ENCODE measurements at places on chromosomes 12 and 14.

DNA sequence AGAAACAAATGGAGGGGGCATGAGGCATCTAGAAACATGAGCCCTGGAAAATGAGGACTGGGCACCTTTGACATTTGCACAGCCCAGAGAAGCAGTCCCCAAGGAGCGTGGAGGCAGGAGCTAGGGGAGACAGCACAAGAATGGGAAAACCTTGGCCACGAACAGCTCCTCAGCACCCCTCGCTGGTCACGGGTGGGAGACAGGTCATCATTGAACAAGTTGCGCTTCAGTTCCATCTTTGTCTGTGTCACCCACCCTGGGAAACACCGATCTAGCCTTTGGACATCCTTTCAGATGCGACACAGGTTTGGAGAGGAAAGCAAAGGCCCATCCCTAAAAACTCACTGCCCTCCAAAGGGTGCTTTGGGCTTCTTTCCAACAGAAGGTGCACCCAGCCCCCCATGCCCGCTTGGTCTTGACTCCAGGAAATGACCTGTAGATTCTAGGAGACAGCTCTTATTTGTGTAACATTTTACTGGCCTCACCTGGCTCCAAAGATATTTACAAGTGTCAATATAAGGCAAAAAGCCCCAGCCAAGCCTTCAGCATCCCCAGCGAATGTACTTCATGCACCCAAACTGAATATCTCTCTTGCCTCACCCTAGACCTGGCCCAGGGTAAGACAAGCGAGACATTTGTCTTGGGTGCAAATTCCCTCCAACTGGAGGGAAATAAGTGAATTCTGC lies 28.8 kb upstream of the CLMN start:
- no peak for DNase-seq

GRCh38 chr12:2836574-2836973 lies 1.7 kb upstream of the NRIP2 start:
- DNase-seq = no peak

- no peak for DNase-seq
These were observed 33.4 kb downstream of the STX2 start for GRCh38 chr12:130805635-130806034.

- DNase-seq = no peak
These were observed 130.3 kb upstream of the EGLN3 start for GRCh38 chr14:34081101-34081575.

GRCh38 chr12:9960590-9960989 lies 10.6 kb upstream of the CLEC12A start:
- no peak for DNase-seq

DNA sequence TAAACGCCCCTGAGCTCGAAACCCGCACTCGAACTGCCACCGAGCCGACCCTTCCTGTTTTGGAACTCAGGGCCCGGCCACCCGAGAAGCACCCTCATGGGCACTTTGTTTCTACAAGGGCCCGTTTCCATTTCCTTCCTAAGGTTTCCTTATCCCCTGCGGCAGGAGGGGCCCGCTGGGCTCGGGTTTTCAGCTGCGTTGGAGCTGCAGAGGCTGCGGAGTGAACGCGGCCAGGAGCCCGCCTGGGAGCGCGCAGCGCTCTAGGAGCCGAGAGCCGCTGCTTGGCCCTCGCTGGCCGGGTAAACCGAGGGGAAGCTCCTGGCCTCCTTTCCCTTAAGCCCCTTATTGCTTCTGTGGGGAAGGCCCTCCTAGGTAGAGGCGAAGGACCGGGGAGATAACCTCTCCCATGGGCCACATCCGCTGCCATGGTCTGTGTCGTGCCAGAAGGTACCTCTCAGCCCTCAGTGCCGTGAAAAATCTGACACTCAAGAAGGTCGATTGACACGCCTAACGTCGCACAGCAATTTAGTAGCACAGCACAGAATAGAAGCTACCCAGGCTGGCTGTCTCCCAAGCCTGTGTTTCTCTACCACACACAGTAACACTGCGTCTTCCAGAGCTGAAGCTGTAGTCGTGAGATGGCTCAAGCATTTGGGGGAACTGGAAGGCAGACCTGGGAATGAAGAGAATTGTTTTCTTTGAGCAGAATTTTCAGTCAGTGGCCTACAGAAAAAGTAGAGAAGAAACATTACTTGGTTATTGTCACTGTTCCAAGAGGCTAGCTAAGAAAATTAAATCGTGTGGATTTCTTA lies 12.9 kb upstream of the CALM1 start:
- DNase-seq = peak; percentile 67

DNA sequence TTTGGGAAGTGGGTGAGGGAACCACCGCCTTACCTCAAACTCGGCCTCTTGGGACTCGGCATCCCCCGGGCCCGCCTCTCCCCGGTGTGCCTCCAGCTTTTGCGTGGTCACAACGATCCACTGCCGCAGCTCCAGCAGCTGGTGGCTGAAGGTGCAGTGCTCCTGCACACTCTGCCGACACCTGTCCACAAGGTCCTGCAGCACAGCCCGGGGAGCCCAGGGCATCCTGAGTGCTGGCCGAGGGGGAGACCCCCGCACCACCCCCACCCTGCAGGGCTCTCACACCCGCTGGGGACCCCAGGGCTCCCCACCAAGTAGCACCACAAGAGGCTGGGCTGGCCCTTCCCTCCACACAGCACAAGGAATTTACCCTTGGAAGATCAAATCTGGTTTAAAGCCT lies 76.6 kb downstream of the SYNE3 start:
- no peak for DNase-seq

DNA sequence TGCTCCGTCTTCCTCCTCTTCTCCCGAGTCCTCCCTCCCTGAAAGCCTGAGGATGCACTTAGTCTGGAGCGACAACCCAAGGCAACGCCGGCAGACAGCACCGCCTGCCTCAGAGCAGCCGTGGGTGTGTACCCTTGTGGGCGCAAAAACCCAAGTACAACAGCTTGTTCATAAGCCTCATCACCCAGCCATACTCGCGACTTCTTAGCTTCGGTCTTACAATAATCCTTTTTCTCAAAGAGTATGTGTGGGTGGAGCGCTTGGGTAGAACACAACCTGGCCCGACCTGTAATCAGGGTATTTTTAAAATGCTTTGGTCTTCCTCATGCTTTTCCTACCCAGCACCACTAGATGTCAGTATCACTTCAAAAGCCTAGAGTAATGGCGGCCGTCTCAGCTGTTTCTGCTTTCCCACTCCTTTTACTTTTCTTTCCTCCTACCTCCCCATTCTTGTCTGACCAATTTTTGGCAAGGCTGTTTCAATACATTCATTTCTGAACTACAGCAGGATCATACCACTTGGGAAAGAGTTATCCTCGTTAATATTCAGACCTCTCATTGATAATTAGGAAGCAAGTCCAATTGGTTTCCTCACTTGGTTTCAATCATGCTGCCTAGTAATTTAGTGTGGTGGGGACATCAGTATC lies 198.9 kb downstream of the EPS8 start:
- peak; percentile 76 for DNase-seq

GRCh38 chr12:120252071-120252906 lies 13.2 kb downstream of the PXN start:
- DNase-seq = peak; percentile 86

DNA sequence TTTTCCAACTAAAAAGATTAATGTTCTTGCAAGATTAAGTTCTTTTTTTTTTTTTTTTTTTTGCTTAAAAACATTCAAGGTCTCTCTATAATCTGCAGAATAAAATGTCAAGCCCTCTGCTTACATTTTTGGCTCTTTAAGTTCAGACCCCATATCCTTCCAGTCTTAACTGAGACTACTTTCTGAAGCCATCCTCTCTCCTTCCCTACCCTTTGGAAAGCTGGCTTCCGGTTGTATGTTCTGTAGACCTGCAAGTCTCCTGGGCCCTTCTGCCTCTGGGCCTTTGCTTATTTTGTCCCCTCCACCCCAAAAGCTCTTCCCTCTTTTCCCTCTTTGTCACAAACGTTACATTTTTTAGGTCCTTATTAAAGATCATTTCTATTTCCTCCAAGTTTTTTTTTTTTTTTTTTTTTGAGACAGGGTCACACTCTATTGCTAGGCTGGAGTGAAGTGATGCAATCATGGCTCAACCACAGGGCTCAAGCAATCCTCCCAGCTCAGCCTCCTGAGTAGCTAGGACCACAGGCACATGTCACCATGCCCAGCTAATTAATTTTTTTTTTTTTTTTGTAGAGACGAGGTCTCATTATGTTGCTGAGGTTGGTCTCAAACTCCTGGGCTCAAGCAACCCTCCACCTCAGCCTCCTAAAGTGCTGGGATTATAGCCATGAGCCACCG lies 46.5 kb downstream of the PTPRB start:
- DNase-seq = no peak

GRCh38 chr14:95196268-95196667 lies 38.9 kb upstream of the DICER1 start:
- DNase-seq = peak; percentile 20

- peak; percentile 41 for DNase-seq
These were observed 593 bp downstream of the UNC119B start for GRCh38 chr12:120710805-120711296.

DNA sequence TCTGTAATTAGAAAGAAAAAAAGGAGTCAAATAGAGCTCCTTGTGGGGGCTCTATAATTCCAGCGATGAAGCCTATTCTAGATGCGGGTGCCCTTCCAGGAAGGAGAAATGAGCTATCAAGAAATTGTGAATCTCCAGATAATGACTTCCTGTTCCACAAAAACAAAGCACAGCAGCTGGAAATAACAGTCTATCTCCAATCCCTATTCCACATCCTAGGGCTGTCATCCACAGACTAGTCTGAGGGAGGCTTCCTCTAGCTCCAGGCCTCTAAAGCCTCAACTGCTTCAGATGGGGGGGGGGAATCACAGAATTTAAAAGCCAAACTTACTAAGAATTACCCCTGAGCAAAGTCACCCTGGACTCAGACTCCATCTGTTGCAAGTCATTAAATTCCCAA lies 77.4 kb upstream of the GTF2A1 start:
- DNase-seq = no peak

DNA sequence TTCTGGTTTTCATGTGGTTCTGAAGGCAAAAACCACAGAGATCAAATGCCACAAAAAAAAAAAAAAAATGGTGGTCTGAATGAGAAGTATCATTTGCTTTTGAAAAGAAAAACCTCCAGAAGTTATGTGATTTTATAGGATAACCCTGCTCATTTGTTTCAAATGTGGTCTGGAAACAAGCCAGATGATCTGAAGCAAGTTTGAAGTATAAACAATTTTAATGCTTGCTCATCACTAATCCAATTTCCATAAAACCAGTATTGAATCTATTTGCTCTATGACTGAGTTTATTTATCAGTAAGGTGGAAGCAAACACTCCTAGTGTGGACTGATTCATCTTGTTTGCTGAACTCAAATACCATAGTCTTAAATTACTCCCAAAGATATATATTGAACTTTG lies 407.3 kb upstream of the FLRT2 start:
- DNase-seq = no peak

DNA sequence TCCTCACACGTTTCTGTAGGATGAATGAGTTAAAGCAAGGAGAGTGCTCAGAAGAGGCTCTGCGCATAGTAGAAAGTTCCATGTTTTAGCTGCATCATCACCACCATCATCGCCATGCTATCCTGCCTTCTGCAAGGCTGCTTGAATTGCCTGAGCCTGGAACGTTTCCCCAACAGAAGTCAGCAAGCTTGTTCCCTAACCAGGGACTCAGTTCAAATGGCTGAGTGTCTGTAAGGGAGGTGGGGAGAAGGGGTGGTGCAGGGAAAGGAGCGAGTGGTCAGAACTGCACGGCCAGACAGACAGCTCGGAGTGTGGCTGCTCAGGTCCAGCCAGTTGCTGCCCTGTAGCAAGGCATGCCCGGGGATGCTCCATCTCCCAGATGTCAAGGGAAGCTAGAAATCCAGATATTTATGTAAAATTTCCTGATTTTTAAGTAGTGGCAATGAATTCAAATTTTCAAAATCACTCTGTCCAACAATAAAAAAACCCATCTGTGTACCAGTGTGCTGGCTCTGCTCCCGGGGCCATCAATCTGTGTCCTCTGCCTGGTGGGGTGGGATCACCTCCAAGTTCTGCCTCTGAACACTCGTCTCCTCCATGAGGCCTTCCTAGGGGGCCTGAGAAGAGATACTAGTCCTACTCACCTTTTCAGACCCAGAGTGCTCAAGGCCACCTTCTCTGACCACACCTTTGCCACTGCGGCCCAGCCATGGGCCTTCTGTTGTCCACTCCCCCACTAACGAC lies 162.7 kb downstream of the FOXN3 start:
- DNase-seq = no peak
